HCT116 (cell line): ENCODE measurements at places on chromosomes 3 and 15.
A peak's percentile ranks its signal among the peaks of the same experiment; 100 is the strongest.

GRCh38 chr15:101027920-101028319 is 108.8 kb downstream of the LRRK1 start:
- DNase-seq, result no peak

DNA sequence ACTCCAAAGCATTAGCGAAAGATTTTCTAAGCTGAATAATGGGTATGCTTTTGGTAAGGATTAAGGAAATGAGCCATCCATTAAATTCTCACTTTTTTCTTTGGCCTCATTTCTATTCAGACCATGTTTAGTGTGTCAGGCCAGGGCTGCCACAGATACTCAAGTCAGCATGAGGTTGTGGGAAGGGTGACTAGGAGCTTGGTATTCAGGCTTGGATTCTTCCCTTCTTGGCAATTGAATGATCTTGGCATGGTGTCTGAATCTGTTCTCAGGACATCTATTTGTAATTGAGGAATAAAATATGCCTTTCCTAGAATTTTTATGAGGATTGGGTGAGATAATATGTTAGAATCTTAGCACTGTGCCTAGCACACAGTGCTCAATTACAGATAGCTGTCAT is 11.2 kb downstream of the CCNB2 start:
- DNase-seq, result no peak

DNA sequence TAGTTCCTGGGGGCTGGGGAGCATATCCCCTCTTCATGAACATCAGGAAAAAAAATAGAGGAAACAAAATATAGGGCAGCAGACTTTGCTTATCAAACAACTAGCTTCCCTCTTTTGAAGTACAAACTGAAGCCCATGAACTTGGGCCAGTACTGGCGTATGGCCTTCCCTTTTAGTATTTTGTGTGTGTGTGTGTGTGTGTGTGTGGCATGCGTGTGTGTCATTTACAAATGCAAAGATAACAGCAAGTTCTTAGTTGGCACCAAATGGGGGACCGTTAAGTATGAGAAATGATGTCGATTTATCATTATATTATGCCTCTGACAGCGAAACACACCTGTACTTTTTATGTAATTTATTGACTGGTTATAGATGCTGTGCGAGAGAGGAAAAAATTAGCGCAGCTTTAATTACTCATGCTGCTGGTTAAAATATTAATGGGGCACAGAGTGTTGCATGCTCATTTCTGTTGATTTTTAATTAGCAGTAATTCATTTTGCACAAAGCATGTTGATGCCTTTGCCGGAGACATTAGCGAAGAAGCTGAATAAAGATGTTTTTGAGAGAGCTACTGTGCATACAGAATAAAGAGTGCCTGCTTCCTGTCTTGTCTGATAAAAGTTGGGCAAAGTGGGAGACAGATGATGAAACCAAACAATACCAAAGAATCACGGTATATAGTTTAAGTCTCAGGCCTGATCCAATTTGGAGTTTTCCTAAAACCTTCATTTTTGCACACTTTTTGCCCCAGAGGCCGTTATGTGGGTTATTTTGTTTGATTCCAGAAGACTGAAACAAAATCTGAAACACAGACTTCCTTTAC is 297.1 kb downstream of the SATB1 start:
- no peak for DNase-seq

DNA sequence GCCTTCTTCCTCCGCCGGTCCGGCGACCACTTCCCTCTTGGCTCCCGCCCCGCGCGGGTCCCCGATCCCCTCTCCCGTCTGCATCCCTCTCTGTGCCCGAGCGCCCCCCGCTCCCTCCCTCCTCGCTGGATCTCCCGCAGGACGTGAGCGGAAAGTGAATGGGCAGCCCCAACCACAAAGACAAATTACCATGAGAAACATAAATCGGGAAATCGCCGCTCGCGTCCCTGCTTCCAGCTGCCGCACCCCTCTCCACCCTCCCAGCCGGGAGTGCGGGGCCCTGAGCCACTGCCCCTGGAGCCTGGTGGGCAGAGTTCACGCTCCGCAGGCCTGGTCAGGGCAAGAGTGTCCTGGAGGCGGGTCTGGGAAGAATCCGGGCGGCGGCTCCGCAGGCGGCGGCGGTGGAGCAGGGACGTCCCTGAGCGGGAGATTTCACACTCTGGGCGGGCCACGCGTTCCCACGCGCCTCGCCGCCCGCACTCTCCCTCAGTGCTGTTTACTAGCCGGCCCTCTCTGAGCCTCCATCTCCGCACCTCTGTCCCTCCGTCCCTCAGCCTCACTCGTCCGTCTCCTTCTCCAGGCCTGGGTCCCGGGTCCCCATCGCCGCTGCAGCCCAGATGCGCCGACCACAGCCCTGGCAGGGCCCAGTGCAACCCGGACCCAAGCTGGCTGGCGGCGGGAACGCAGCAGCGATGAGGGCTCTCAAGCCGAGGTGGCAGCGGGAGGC is 835 bp downstream of the SEMA5B start:
- no peak for DNase-seq

GRCh38 chr3:177753451-177754155 is 556.3 kb upstream of the TBL1XR1 start:
- DNase-seq, result no peak

GRCh38 chr3:40108643-40109042 is 200.9 kb upstream of the EIF1B start:
- no peak for DNase-seq

- no peak for DNase-seq
Measured at GRCh38 chr3:144429719-144430121, 458.1 kb downstream of the DIPK2A start.

GRCh38 chr15:70650567-70651302 is 112.6 kb downstream of the UACA start:
- no peak for DNase-seq

GRCh38 chr3:38989917-38990510 is 61.7 kb downstream of the SCN11A start:
- DNase-seq, result no peak

DNA sequence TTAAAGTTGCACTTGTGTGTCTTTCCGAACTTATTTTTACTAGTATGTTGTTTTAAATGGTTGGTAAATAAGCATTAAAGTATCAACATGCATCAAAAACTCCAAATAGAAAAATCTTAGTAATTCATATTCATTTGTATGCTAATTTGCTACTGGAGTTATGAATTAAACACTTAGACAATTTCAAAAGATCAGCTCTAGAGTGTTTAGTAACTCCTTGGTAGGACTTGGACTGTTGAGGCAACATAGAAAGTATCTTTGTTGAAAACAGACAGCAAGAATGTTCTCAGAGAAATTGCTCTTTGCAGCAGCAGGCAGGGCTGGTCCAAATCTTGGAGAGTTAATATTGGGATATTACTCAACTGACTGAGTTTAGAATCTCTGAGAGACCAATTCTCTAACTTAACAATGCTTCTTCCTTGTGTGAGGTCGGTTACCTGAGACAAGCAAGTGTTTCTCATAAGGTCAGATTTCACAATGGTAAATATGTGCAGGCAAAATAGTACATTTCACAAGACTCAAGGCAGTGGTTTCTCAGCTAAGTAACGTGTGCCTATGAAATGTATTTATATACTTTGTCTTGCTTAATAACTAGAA is 147.8 kb upstream of the IL12A start:
- DNase-seq, result no peak

DNA sequence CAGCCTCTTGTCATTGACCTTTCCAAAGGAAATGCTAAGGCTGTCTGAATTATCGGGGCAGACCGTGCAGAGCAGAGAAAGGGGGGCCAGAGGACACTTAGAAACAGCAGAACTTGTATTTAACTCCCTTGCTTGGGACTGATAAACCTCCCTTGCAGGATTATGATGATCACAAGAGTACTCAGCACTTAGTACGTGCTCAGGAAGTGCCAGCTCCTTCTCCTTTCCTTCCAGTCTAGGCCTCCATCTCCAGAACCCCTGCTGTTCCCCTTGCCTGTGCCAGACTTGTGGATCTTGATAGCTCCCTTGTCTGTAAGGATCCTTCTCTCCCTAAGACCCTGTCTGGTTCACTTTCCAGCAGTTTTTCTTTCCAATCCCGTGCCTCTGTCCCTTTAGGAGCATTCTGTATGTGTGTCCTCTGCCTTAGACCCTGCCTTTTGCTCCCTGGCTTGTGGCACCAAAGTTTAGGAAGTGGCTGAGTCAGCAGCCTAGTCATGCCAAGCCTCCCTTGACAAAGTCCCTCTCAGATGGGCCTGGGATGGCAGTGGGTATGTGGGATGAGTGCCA is 747 bp downstream of the SORD start:
- no peak for DNase-seq

- DNase-seq, result no peak
Measured at GRCh38 chr3:64859625-64860535, 172.1 kb upstream of the ADAMTS9 start.

- DNase-seq, result no peak
Measured at GRCh38 chr3:16897254-16897926, 12.6 kb downstream of the PLCL2 start.

DNA sequence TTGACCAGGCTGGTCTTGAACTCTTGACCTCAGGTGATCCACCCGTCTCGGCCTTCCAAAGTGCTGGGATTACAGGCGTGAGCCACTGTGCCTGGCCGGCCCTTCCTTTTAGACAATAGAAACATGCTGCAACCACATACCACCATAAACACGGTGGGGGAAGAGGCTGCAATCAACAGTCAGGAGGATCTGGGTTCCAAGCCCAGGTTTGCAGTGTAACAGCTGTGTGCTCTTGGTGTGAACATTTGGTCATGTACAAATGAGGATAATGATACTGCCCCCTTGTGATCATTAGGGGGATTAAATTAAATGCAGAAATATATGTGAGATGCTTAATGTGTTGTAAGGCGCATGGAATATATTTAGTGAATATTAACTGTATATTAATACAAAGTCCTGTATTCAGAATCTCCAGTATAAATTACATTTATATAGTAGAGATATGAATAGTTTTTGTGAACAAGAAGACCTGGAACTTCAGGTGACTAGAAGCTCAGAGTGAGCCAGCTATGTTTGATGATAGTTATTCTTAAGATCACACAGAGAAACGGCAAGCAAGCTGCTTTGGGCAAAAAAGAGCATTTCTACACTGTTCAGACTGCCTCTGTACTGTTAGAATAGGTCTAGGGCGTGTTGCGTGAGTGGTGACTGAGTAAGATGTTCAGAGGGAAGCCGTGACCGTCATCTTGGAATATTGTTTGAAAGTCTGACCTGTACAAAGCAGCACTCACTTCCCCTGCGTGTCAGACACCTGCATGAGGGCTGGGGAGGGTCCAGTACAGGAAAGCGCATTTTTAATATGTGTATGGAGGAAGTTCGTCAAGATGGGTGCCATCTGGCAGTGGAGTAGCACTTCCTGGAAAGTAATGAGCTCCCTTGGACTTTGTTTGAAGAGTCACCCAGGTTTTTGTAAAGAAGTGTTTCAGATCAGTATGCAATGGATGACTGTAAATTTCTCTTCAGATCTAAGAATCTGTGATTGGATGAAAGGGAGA is 125.8 kb downstream of the PGPEP1L start:
- peak; percentile 31 for DNase-seq

DNA sequence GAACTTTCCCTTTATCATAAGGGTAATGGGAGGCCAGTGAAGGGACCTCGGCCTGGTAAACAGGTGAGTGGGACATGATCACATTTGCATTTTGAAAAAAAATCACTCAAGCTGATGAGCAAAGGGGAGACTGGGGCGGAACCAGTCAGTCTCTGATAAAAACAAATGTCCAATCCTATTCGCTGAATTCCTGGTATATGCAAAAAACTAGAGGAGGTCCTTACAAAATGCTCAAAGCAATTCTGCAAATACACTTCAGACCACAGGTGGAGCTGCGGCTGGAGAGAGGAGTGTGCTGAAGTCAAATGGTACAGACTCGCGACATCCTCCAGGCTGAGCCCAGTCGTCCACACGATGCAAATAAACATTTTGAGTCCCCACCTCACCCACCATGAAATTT is 166.7 kb downstream of the FOXP1 start:
- peak; percentile 6 for DNase-seq

- no peak for DNase-seq
Measured at GRCh38 chr3:51999846-52000245, 4.2 kb upstream of the RPL29 start.

- no peak for DNase-seq
Measured at GRCh38 chr15:81783586-81783985, 262.2 kb downstream of the MEX3B start.

- no peak for DNase-seq
Measured at GRCh38 chr15:77631745-77632533, 773 bp downstream of the LINGO1 start.

DNA sequence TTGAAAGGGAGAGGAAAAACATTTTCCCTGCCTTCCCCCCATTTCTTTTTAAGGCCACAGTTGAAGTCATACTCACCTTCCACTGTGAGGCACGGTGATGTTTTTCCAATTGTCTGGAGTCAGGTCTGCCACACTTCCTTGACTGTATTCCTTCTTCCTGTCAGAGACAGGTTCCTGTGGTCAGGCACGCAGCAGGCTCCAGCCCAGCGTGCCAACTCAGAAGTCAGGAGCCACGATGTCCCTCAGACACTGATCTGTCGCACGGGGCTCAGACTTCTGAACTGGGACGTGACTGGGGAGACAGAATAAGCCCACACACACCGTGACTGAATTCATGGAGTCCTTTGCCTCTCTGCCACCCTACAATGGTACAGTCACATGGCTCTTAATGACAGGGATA is 41.2 kb upstream of the ADAMTS9 start:
- DNase-seq, result no peak

- DNase-seq, result no peak
Measured at GRCh38 chr3:132407025-132407424, 10.3 kb upstream of the DNAJC13 start.

- DNase-seq, result no peak
Measured at GRCh38 chr3:47473391-47473790, 2.4 kb downstream of the SCAP start.

DNA sequence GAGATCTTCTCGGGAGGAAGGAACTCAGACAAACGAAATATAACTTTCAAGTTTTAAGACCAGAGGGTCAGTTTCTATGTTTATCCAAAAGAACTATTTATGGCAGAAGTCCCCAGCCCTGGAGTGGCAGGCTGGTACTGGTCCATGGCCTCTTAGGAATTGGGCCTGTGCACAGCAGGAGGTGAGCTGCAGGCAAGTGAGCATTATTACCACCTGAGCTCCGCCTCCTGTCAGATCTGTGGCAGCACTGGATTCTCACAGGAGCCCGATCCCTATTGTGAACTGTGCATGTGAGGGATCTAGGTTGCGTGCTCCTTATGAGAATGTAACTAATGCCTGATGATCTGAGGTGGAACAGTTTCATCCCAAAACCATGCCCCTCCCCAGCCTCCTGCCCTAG is 14.3 kb upstream of the HPS3 start:
- no peak for DNase-seq

GRCh38 chr3:40801284-40801741 is 276.6 kb downstream of the ZNF621 start:
- DNase-seq, result no peak

DNA sequence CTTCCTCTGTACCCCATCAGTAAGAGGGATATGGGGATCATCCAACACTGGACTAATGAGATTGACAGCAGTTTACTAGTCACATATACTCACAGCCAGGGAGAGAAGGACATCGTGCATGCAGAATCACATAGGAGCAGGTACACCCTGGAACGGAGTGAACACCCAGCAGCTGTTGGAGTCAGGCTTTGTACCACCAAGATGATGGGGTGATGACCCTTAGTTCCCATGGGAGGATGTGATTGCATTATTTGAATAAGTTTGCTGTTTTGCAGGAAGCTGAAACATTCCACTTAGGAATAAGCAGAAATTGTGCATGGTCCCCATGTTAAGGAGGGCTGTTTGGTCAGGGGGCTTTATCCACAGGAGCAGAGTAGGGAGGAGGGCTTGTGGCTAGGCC is 482.7 kb upstream of the PDZRN3 start:
- DNase-seq, result no peak

- DNase-seq, result peak; percentile 77
Measured at GRCh38 chr15:98896802-98897732, 110.5 kb downstream of the PGPEP1L start.

- DNase-seq, result no peak
Measured at GRCh38 chr15:87849181-87849580, 407.4 kb downstream of the NTRK3 start.

- DNase-seq, result no peak
Measured at GRCh38 chr3:47070770-47071169, 91.3 kb downstream of the NBEAL2 start.
